ENCODE measurements at places on chromosomes 12 and 14. TPM values are rescaled to one million over a fixed set of nuclear protein-coding genes. Genes with fewer than 3 reads are reported as not detected.

GRCh38 chr14:62409169-62409568 is 636.1 kb downstream of the KCNH5 start:
- DNase-seq: no peak

DNA sequence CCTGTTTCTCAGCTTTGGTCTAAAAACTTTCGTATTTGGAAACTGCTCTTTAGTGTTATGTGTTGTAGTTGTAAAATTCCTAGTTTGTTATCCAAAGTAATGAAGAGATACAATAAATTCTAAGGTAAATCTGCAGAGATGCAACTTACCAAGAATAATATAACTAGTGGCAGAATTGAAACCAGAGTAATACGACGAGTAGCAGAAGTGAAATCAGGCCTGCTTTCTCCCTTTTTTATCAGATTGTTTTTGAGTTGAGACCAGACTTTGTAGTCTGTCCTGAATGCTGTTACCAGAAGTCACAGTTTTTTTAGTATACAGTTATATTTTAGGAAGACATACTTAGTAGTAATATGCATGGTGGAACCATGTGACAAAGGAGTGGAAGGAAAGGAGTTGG is 12.5 kb downstream of the PAPOLA start:
- no peak for DNase-seq

- DNase-seq: no peak
Measured at GRCh38 chr14:96614481-96614881, 112.3 kb downstream of the PAPOLA start.

GRCh38 chr12:118297284-118297683 is 75.4 kb downstream of the TAOK3 start:
- no peak for DNase-seq

DNA sequence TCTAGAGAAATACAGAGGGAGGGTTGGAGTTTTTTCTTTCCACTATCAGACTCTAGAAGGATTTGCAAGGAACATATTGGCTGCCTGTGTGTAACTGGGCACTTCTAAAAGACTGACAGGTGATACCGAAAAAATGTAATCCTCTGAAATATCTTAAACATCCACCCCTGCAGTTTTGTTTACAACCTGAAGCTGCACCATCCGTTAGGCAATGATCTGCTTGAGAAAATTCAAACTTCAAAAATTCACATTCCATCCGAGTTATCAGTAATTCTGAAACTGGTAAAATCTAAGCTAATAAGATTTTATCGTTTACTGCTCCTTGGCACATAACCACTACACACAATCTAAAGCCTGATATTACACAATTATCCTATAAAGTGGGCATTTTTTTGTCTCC is 528.6 kb downstream of the FUT8 start:
- DNase-seq: no peak

GRCh38 chr12:84157170-84157569 is 755.4 kb downstream of the SLC6A15 start:
- no peak for DNase-seq

- no peak for DNase-seq
Measured at GRCh38 chr14:80477388-80478160, 266.3 kb upstream of the DIO2 start.

GRCh38 chr14:52950410-52950897 is 396 bp downstream of the FERMT2 start:
- DNase-seq: no peak

GRCh38 chr14:76918256-76918781 is 92.1 kb downstream of the LRRC74A start:
- DNase-seq: no peak

DNA sequence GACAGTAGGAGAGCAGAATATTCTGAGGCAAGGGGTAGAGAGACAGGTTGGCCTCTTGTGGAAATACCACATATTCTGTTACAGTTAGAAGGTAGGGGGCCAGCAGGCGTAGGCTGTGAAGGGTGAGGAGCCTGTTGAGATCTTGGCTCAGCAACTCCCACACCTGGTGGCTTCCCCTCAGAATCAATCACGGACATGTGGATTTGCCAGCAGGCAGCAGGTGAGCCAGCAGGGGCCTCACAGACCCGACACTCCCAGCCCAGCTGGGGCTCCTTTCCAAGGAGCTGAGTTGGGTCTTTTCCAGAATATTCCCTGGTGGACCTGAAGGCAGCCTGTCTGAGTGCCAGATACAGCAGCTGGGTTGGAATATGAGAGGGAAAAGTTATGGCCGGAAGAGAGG is 150.0 kb upstream of the CRY1 start:
- DNase-seq: no peak

- DNase-seq: no peak
Measured at GRCh38 chr14:71698027-71698426, 234.2 kb upstream of the RGS6 start.

DNA sequence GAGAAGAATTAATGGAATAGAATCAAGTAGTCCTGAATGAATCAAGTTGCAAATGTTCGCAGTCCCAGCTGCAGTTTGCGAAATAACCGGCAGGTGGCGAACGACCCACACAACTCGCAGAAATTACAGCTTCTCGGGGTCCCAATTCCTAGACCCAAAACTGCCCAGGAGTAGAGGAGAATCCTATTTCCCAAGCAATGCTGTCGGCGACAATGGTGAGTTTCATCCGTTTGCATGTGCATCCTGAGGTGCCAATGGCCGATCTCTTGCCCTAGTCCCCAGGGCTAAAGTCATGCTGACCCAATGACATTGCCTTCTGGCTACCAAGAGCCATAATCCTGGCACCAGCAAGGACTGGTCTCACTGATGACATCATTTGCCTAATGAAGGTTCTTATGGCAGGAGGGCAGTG is 8.5 kb upstream of the ASCL1 start:
- DNase-seq: peak; percentile 64

DNA sequence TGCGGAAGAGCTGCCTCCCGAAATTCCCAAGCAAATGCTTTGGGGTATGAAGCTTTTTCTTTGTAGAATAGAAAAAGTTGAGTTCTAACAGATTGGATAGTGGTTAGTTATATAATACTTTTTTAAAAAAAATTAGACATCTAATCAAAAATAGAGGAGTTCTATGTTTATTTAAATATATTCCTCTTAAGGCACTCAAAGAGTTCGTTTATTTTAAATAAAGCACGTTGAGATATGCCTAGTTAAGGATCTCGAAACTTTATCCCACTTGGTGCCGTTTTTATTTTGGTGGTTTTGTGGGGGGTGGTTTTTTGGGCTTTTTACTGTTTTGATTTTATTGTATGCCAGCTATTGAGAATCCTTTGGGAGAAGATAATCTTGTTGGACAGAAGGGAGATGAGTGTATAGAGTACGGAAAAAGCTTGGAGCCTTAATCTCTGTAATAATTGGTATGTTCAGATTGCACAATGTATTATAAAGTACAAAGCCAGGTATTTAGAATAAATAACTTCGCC is 10.7 kb upstream of the SNAPC1 start:
- DNase-seq: no peak

DNA sequence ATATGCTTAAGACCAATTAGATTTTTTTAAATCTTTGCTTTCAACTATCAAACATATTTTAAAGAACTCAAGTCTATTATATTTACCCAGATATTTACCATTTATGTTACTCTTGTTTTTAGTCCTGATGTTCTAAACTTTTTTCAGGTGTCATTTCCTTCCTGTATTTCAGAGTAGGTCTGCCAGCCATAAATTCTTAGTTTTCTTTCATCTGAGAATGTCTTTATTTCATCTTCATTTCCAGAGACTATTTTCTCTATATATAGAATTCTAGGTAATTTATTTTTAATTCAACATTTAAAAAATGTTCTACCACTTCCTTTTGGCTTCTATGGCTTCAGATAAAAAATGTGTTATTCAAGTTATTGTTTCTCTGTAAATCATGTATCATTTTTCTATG is 218.2 kb upstream of the AMIGO2 start:
- no peak for DNase-seq

GRCh38 chr14:100864206-100864605 is 38.3 kb downstream of the MEG3 start:
- no peak for DNase-seq

GRCh38 chr12:57128519-57129247 is 400 bp downstream of the LRP1 start:
- no peak for DNase-seq

DNA sequence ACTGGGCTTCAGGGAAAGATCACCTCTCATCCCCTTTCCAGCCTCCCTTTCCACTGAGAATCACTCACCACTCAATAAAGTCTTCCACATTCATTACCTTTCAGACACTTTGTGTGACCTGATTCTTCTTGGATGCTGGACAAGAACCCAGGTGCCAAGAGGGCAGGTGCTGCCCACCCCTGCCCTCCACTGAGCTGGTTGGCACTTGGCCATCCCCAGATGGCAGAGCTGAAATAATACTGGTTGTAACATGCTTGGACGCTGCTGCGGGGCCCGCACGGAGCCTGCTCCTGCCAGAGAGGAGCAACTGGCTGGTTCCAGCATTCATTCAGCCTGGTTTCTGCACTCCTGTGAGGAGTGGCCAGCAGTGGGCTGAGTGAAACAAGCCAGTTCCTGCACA is 386.7 kb upstream of the CCDC196 start:
- DNase-seq: no peak

DNA sequence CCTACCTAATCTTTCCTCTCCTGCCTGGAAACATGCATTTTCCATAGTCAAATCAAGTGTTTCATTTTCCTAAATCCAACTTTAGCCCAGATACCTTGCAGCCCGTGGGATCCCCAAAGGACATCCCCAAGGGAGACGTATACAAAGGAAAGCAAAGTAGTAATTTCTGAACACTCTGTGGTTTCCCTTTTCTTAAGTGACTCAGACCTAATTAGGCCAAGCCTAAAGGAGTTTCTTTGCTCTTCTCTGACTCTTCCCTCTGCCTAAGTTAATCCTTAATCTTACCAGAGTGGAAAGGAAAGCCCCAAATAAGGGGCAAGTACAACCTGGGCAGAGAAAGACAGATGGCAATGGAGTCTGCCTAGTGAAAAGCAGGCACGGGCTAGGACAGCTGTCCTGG is 250.3 kb downstream of the SPTSSA start:
- no peak for DNase-seq

The TGM1 gene
- 2.7 TPM for total RNA-seq

The B4GALNT3 gene
- total RNA-seq: 11.1 TPM

The TBK1 gene
- 25.0 TPM for total RNA-seq

The FAM216A gene
- 22.9 TPM for total RNA-seq

The NAB2 gene
- total RNA-seq: 12.9 TPM

The TSHR gene
- not detected for total RNA-seq

The EML1 gene
- not detected for total RNA-seq

The ASCL1 gene
- total RNA-seq: not detected

The GNS gene
- 22.1 TPM for total RNA-seq

Measured in activated CD8-positive, alpha-beta T cell treated with anti-CD3 and anti-CD28 coated beads, Interleukin-2, amount 10 ng/mL, durations not matched to agents 7 days and 5 days (primary cell).